ENCODE measurements at places on chromosomes 4 and X.

DNA sequence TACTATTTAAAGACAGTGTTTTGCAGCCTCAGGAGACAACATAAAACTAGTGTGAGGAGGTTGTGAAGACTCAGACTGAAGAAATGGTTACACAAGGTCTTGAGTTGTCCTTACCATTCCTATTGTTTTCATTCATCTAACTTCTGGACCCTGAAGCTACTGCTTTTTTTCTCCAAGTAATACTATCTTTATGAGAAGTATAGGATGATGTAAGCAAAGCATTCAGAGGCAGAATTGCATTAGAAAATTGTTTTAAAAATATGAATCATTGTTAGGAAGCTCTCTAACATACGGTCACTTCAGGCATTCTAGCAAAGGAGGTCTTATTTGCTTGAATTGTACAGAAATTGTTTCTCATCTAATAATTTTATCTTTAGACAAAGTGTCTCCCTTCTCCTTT, 357.8 kb downstream of the TLL1 start:
- no peak for DNase-seq

GRCh38 chr4:168264903-168265302, 53.6 kb downstream of the DDX60 start:
- DNase-seq, result no peak

DNA sequence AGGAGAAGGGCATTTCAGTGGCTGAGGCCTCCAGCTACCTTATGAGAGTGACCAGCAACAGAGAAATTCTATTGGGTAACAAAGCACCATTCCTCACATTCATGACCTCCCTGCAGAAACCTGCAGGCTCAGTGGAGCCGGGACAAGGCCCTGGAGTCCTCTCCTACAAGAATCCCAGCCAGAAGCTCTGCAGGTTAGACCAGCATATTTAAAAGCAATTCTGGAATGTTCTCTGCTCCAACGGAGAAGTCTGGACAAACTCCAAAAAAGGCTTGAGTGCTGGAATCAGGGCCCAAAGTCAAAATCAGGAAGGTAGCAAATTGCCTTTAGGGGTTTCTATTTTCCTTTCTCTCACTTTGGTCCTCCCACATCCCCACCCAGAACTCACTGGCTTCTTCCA, 202.9 kb downstream of the SCFD2 start:
- no peak for DNase-seq

GRCh38 chr4:28788929-28789490, 1928.4 kb downstream of the STIM2 start:
- DNase-seq, result no peak

- DNase-seq, result no peak
Observed at GRCh38 chr4:8537041-8537461, 43.1 kb upstream of the GPR78 start.

- no peak for DNase-seq
Observed at GRCh38 chrX:138847930-138848329, 136.4 kb upstream of the FGF13 start.

GRCh38 chr4:92101737-92102172, 202.0 kb upstream of the GRID2 start:
- no peak for DNase-seq

- no peak for DNase-seq
Observed at GRCh38 chr4:170949084-170949483, 859.3 kb upstream of the AADAT start.

DNA sequence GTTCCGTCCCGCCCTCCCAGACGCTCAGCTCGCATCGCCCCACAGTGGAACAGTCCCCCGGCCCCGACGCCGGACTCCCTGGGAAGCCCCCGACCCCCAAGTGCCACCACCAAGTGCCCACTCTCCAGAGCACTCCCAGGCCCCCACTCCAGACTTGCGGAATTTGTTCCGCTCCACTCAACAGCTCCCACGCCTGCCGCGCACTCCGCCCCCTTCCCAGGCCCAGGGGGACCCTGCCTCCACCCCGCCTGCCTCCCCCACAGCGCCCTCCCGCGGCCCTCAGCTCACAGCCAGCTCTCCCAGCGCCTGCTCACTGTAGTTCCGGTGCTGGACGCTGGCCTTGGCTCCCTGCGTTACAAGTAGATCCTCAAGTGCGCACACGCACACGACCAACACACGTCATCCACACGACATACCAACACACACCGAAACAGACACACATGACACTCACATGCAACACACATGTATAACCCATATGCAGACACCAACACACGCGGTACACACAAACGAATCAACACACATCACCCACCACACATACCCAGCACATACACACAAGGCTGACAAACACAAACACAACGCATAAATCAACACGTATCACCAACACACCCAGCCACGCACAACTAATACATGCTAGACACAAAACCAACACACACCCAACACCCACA, 8.0 kb downstream of the MSX1 start:
- DNase-seq, result no peak

DNA sequence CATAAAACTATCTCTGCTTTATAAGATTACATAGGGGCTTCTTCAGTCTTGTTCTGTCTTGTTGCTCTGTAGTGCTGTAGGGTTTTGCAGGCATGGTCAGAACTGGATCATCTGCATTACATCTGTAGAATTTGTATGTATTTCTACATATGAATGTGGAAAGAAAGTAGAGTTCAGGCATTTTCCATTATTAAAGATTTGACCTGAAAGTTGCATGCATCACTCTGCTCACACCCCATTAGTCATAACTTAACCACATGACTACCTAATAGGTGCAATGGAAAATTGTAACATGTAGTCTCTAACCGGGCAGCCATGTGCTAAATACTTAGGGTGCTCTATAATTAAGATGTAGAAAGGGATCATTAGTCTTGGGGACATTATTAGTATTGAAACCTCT, 45.7 kb upstream of the AGA start:
- DNase-seq, result no peak

DNA sequence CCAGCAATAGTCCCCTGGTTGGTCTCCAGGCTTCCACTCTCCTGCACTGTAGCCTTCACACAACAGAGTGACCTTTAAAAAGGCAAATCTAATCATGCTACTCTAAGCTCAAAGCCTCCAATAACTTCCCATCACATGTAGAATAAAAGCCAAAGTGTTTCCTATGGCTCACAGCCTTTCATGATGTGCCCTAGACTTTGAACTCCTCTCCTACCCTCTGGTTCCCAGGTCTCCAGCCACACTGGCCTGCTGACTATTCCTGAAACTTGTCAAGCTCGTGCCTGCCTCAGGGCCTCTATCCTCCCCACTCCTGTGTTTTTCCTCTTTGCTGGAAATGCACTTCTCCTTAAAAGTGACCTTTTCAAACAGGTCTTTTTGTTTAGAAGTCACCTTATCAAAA, 3.1 kb downstream of the MANBA start:
- DNase-seq, result no peak

DNA sequence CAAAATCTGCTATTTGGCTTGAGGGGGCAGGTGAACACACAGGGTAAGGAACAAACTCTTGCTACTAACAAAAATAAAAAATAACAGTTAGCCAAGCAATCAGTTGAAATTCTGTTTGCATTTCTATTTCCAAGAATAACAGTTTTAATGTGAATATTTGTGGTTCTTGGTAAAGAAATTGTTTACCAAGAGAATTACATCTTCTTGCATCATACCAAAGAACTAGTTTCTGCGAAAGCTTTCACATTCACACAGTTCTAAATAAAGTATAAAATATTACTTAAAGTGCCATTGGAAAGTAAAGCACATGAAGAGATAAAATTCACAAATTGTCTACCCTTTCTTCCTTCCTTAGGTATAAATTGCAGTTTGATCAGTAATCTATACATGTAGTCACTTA, 54.4 kb downstream of the KLHL4 start:
- no peak for DNase-seq

GRCh38 chr4:165222651-165222994, 15.3 kb downstream of the KLHL2 start:
- DNase-seq, result no peak

DNA sequence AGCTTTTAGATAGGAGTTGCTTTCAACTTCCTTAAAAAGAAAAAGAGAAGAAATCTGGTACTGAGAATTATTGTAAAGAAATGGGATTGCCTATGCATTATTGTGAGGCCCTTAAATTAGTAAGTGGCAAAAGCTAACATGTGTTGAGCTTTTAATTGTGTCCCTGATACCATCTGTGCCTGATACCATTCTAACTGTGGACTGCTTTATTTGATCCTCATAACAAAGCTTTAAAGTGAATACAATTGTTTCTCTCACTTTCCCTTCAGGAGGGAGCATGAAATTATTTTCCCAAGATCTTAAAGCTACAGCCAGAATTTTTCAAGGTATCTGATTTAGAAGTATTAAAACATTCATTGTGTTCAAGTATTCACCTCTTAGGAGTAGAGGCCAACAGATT, 9.9 kb downstream of the KCTD8 start:
- DNase-seq, result no peak

DNA sequence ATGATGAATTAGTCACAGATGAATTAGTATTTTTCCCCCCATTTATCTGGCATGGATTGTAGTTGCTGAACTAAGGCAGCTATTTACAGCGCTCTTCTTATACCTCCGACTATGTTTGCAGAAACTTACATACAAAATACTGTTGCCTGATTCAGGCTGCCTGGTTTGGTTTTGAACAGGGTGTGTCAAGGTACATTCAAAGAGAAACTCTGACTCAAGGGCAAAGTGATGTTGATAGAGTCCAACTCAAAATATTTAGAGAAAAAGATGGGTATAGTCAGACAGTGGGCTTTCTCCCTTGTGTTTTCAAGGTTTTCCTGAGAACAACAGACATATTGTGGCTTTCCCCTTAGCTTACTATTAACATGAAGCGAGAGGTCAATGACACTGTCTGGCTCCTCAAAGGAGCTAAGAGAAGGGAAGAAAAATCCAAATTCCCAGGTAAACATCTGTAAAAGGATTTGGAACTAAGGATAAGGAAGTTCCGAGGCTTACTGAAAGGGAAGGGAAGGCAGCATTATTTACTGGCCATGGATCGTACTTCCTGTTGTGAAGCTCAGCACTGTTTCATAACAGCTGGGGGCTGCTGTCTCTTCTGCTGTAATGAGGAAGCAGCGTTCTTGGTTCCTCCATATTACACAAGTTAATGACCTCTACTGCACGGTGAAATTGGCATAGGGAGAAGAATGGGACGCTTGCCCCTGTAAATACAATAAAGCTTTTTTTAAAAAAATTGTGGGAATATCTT, 30.9 kb downstream of the FAM9C start:
- peak; percentile 81 for DNase-seq

- DNase-seq, result no peak
Observed at GRCh38 chr4:88458104-88458740, 1.3 kb downstream of the HERC5 start.

- DNase-seq, result no peak
Observed at GRCh38 chrX:142503967-142504643, 299.0 kb upstream of the MAGEC2 start.

DNA sequence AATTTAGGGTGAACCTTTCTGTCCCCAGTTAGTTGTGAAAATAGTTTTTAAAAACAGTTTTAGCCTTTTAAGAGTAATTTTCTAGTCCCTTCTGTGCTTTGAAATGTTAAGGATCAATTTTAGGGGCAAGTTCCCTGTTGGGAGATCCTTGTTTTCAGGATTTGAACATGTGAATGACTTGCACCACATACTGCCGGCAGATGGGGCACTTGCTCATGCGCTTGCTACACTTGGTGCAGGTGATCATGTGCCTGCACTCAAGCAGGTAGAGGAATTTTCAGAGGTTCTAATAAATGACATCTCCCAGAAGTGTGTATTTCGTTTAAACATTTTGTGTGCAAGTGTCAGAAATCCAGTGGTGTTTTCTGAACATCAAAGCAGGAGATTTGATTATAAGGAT, 195.9 kb downstream of the CHM start:
- DNase-seq, result peak; percentile 3

GRCh38 chr4:171644430-171645057, 168.7 kb upstream of the GALNTL6 start:
- no peak for DNase-seq

DNA sequence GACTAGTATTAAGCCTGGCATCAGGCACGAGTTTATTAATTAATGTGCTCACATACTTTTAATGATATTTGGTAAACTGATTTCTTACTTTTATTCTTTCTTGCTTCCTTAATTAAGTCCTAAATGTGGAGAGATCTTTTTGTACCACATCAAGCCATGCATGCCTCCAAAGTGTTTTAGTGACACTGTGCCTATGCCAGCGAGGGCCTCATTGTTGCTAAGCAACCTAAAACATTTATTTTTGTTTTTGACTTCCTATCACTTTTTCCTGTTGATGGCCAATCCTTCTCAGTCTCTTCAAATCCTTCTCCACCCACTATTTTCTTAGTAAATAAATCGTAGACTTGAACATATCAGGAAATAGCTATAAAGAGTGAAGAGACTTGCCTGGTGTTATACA, 5.5 kb upstream of the NSUN7 start:
- no peak for DNase-seq

- DNase-seq, result no peak
Observed at GRCh38 chr4:19134685-19135084, 1113.1 kb upstream of the LCORL start.

DNA sequence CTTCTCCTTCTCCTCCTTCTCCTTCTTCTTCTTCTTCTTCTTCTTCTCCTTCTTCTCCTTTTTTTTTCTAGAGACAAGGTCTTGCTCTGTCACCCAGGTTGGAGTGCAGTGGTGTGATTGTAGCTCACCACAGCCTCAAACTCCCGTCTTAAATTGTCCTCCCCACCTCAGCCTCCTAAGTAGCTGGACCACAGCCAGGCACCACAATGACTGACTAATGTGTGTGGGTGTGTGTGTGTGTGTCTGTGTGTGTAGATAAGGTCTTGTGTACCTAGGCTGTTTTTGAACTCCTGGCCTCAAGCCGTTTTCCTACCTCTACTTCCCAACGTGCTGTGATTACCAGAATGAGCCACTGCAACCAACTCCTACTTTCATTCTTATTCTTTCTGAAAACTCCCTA, 390.9 kb downstream of the ADAM29 start:
- DNase-seq, result no peak

- DNase-seq, result no peak
Observed at GRCh38 chr4:2968381-2968780, 5.0 kb downstream of the GRK4 start.

DNA sequence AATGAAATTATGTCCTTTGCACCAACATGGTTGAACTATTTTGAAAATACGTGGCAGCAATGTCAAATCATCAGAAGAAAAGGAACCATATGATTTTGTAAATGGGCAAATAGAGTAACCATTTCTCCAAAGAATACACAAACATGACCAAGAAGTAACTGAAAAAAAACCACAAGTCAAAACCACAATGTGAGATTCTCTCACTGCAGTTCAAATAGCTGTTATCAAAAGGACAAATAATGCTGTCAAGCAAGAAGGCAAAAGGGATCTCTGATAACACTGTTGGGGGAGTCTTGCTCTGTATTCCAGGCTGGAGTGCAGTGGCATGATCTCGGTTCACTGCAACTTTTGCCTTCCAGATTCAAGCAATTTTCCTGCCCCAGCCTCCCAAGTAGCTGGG, 280.8 kb upstream of the ZCCHC13 start:
- no peak for DNase-seq

DNA sequence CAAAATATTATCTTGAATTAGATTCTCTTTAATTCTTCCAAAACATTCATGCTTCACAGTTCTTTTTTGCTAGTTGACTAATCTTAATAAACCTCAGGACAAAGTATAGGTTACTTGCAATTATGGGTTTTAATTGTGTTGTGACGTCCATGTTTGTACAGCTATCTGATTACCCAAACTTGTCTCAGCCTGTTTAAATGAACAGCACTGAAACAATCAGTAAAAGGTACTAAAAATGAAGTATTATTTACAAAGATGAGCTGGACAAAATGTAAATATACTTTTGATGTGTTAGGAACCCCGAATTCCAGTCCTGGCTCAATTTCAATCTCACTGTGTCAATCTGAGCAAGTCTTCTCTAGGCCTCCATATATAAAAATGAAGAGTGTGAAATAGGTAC, 57.4 kb upstream of the SLC6A14 start:
- DNase-seq, result no peak

GRCh38 chr4:106136777-106137331, 179.2 kb downstream of the TBCK start:
- DNase-seq, result no peak
